ENCODE measurements at places on chromosomes 6 and 20.
A peak's percentile ranks its signal among the peaks of the same experiment; 100 is the strongest.

DNA sequence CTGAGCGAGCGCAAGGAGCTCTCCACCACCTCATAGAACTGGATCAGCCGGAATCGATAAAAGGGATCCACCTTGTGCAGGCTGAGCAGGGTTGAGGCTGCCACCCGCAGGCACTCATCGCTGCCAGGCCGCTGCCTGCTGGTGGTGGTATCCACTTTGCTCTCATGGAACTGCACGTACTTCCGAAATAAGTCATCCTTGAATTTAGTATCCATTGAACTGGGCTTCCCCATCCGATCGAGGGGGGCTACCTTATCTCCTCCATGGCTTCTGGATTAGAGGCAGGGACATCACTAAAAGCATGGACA is 7.1 kb downstream of the SPATA2 start:
- DNase-seq, result no peak

DNA sequence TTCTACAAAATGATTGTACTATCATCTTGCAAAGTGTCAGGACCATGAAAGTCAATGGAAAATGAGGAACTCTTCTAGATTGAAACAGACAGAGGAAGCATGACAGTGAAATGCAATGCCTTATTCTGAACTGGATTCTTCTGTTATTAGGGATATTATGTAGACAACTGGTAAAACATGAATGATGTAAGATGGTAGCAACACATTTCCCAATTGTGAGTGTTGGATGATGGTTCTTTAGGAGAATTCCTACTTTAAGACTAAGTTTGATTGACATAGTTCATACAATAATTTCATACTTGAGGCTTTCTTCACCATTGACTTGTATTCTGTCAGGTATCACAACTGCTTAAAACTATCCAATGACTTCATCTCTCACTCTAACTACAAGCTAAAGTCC is 4.5 kb downstream of the UBE3D start:
- no peak for DNase-seq

DNA sequence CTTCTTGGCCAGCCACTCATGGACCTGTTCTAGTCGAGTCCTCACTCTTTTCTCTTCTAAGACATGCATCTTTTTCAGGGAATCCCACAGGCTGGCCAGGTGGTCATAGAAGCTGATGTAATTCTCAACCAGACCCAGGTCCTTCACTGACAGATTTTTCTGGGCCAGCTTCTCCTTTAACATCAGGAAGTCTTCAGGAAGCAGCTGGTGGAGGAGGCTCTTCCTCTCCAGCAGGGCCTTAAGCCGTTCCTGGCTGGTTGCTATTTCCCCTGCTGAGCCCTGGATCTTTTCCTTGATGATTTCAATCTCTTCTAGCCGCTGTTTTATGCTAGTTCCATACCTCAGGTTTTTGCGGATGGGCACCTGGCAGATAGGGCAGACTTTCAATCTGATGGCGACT is 28.6 kb downstream of the DDX27 start:
- DNase-seq, result no peak

DNA sequence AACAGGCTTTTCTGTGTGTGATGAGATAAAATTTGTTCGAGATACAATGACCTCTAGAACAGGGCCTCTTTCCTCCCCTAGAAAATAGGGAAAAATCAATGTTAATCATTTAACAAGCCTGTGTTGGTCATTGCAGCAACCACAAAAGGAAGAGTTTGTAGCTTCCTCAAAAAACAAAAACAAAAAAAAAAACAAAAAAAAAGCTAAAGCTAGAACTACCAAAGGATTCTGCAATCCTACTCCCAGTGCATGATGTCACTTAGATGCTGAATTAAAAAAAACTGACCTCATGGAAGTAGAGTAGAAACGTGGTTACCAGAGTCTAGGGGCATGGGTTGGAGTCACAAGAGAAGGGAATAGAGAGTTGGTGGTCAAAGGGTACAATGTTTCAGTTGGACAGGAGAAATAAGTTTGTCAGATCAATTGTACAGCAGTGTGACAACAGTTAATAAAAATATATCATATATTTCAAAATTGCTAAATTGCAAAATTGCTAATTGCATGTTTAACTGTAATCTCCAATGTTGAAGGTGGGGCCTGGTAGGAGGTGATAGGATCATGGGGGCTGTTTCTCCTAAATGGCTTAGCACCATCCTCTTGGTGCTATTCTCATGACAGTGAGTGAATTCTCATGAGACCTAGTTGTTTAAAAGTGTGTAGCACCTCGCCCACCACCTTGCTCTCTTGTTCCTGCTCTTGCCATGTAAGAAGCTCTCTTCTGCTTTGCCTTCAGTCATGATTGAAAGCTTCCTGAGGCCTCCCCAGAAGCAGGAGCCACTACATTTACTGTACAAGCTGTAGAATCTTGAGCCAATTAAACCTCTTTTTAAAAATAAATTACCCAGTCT is 163.4 kb upstream of the SIM1 start:
- no peak for DNase-seq

DNA sequence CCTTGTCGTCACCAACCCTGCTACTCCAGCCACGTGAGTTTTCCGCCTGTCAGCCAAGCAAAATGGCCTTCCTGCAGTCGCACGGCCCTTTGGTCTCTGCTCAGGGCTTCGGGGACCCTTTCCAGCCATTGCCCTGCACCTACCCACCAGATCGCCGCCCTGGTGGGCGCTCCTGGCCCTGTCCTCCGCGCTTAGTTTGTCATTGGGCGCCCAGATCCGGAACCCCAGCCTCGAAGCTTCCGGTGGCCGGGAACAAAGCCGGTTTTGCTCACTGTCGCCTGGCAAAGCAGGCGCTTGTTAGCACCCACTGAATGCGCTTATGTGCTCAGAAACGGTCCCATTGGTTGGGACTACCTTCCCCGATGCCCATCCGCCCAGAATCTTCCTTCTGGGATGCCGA is 536 bp downstream of the ZFP57 start:
- DNase-seq, result no peak

DNA sequence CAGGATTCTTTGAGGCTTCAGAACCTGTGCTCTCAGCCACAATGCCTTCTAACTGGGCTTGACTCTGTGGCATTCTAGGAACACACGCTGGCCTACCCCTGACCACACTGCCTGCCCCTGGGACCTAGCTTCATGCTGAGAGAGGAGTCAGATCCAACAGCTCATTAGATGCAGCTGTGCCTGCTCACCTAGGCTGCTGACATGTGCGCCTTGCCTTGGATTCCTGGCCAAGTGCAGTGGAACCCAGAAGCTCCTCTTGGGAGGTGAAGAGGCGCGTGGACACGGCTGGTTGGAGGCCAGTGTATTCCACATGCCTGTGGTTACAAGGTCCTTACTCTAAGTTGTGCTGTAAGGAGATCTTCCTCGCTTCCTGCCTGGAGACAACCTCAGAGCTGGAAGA is 24.7 kb upstream of the KCNK16 start:
- no peak for DNase-seq

DNA sequence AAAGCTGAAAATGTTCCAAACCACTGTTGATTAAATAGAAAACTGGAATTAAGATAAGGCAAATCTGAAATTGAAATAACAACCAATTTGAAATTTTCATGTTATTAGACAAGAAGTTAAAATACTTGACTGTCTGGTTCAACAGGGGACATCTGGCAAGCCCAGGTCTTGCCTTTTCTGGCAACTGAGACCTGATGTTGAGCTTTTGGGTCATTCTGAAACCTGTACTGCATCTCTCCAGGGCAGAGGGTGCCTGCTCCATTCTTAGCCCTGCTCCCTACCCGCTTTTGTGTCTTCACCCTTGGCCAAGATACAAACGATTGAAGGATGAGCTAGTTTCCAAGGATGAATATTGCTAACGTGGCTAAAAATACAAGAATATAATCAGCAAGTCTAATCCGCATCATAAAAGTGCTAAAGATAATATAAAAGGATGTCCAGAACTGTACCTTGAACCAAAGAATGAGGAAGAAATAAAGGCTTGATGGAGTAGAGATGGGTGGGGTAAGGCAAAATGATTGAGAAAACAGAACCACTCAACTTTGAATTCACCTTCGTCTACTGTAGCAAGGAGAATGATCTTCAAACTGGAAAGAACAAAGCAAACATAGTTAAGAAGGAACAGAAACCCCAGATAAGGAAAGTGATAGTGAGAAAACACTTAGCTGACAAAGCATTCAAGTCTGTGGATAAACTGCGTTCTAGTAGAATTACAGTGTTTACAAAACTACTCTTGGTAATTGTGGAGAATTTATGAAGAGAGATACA is 109.8 kb upstream of the MAN1A1 start:
- no peak for DNase-seq

DNA sequence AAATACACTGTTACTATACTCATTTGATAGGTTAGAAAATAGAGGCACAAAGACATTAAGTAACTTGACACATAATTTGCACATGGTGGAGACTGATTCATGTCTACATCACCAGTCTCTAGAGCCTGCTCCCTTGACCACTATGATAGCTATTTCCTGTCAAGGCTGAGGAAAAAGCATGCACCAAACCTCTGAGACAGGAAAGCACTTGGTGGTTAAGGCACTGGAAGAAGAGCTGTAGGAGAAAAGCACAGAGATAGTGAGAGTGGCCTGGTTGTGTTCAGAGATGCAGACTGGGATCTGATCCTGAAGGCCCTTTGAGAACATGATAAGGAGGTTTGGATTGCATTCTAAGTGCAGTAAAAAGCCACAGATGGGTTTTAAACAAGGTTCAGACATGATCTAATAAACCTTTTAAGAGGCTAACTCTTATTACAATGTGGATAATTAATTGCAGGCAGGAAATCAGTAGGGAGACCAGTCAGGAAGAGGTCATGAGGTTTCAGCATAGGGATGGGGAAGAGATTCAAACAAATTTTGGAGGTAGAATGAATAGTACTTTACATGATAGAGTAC is 168.9 kb downstream of the PHF3 start:
- DNase-seq, result no peak

GRCh38 chr6:101462576-101462975 is 69.1 kb downstream of the GRIK2 start:
- DNase-seq, result no peak

DNA sequence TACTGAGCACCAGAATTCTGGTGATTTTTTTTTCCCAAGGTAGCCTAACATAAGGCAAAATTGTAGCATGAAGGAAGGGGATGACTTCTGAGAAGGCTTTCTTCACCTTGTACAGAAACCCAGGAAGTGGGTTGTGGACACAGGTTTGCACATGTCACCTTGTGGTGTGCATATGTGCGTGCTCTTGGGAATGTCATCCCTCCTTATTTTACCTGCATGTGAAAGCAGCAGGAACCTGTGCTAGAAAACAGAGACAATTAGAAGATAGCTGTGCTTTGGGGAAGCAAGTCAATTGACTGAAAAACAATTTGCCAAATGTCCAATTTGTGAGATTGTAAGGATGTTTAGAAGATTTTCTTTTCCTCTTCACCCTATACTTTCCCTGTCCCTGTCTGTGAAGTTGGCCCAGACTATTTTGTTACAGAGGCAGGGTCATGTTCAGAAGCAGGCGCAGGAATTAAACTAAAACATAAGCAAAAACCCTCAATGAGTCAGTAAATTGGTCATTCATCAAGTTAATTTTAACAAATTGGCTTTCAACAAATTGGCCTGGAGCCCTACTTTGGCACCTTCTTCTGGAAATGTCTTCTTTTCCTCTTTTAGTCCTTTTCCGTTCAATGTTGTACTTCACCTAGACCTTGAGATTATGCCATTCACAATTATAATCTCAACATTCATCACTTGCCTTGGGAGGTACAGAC is 261.2 kb downstream of the ADGB start:
- DNase-seq, result no peak

GRCh38 chr20:59933296-59933848 is at the start of gene SYCP2:
SYCP2 (minus strand) TSS chr20:59933637; CDS start chr20:59922413, 11,224 bp downstream.
- DNase-seq, result peak; percentile 36

DNA sequence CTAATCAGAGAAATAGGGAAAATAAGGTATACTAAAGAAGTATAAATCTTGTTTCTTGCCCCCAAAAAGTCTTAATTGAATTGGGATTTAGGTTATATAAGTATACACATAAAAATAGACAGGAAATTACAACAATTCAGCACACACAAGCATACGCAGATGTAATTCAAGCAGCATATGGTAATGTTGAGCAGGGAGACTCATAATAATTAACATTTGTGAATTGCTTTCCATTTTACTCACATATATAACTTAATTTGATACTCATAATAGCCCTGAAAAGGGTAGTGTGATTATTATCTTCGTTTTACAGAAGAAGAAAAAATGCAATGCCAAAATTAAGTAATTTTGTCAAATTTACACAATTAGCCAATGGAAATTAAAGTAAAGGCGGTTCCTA is 313.5 kb upstream of the ECI2 start:
- DNase-seq, result no peak

DNA sequence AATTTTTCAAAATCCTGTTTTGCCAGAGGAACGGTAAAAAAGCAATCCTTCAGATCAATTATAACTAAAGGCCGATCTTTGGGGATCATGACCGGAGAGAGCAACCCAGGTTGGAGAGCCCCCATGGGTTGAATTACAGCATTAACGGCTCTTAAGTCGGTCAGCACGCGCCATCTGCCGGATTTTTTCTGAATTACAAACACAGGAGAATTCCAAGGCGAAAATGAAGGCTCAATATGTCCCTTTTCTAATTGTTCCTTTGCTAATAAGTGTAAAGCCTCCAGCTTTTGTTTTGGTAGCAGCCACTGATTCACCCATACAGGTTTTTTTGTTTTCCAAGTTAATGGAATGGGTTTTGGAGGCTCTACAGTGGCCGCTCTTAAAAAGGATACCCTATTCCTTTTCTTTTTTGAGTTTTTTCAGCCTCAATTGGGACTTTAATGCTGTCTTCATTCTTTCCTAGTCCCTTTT is 16.9 kb upstream of the PTCRA start:
- peak; percentile 57 for DNase-seq
